Caco-2 (cell line): ENCODE measurements at places on chromosomes 4 and X. TPM values are rescaled to one million over a fixed set of nuclear protein-coding genes. Genes with fewer than 3 reads are reported as not detected.

- DNase-seq = peak; percentile 43
Observed at GRCh38 chrX:13059637-13060499, 15.4 kb upstream of the FAM9C start.

- no peak for DNase-seq
Observed at GRCh38 chr4:176653401-176654220, 139.1 kb downstream of the VEGFC start.

- no peak for DNase-seq
Observed at GRCh38 chr4:732911-733630, 27.4 kb downstream of the PCGF3 start.

- no peak for DNase-seq
Observed at GRCh38 chr4:15469402-15470127, at the start of gene CC2D2A. TSS of gene CC2D2A (plus strand) at chr4:15469882. CDS start at chr4:15475933, 6,051 bp downstream.

DNA sequence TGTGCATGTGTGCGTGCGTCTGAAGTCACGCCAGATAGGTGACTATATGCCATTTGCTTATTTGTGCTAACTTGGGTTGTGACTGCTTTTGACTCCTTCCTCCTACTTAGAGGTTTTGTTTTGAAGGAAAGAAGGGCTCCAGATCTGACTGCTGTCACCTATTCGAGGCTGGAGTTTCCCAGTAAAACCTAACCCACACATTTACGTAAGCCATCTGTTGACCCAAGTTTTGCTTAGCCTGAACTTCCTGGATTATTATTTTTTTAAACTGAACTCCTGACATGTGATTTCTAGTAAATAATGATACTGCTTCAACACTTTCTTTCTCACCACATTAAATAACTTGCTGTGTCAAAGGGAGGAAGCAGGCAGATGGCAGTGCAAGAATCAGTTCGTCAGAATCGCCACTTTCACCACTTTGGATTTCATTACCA is 41.5 kb downstream of the DTHD1 start:
- no peak for DNase-seq

DNA sequence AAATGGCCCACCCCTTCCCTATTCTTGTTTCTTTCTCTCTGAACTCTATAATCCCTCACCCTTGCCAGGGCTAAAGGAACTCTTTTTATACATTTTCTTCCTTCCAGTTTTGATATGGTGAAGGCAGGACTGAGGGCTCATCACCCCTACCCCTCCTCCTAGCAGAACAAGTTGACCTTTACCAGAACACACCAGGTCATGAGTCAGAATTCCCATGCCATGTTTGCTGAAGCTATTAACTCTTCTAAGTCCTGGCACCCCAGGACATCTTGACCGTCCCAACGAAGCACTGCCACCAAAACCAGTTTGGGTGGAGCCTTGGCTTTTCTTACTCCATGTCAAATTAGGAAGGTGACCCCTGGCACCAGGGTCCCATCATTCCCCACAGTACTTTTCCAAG is 57.5 kb upstream of the DYNLT3 start:
- DNase-seq = no peak

DNA sequence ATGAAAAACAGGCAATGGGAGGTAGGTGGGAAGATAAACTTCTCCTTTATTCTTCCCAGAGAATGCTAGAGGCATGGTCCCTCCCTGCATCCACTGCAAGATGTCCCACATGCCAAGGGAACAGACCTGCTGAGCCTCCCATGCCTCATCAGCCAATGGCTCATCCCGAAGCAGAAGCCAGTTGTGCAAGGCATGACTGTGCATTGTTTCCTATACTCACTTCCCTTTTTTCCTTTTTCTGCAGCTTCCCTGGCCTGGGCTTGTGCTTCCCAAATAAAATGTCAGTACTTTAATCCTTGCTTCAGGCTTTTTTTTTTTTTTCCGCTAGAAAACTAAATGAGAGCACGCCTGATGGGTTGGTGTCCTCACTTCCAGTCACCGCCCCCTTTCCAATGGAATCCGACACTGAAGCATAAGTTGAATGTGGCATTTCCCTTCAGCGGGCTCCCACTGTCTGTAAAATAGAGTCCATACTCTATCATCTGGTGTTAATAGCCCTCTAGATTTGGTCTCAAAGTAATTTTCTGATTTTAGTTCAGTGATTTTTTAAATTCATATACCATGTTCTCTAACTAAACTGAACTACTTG is 239.0 kb upstream of the JADE1 start:
- DNase-seq = no peak

- DNase-seq = no peak
Observed at GRCh38 chrX:17944833-17945497, 83.9 kb upstream of the RAI2 start.

GRCh38 chr4:168353746-168354145 is 35.2 kb upstream of the DDX60 start:
- no peak for DNase-seq

- peak; percentile 63 for DNase-seq
Observed at GRCh38 chr4:154622598-154622997, 10.1 kb upstream of the FGG start.

FGF5 gene
- total RNA-seq = not detected in 2 replicates

STPG2 gene
- not detected in 2 replicates for total RNA-seq

KANTR gene
- 13.2 and 15.0 TPM in 2 replicates for total RNA-seq

GPR119 gene
- 0.29 TPM in 1 of 2 replicates, not detected in the other for total RNA-seq

SPP1 gene
- total RNA-seq = 0.77 and 0.88 TPM in 2 replicates

ETDB gene
- total RNA-seq = not detected in 2 replicates

BMPR1B gene
- total RNA-seq = 8.7 and 9.9 TPM in 2 replicates
